ENCODE measurements at places on chromosomes 12 and 14.

DNA sequence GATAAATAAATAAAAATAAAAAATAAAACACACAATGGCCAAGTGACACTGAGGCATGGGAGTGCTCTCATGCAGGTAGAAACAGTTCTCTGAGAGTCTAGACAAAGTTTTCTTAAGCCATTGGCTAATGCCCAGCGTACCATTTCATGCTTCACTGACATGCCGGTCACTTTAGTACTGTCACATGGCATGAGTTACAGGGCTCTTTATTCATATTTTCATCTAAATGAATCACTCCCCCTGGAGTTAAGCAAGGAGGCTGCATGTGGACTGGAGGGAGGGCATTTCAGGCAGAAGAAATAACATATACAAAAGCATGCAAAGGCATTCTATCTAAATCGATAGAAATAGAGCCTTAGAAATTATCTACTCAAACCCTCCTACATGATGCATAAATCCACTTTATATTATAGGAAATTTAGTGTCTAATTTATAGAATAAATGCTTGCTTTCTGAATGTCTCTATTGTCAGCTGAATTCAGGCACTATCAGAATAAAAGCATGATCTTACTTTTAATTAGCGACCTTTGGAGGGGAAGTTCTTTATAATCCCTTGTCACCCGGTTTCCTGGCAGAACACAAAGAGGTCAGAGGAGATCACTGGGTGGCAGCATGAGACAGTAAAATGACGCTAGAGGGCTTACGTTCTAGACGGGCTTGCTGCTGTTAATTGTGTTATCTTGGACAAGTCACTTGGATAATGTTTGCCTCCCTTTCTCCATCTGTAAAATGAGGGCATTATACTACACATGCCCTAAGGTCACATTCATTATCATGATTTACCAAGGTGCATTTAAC lies 17.5 kb downstream of the DYRK4 start:
- DNase-seq: no peak

DNA sequence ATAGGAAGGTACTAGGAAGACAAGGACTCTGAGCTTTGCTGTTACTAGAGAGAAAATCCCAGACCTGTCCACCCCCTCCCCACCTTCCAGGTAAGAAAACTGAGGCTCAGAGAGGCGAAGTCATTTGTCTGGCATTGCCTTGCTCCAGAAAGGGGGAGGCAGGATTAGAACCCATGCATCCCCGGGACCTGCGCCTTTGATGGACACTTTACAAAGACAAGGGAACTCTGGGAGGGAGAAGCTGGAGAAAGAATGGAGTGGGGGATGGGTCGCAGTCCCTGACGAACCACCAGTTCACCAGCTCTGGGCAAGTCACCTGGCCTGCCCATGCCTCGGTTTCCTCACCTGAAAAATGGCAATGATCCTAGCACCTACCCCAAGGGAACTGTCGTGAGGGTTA lies 10.8 kb downstream of the TRPV4 start:
- no peak for DNase-seq

DNA sequence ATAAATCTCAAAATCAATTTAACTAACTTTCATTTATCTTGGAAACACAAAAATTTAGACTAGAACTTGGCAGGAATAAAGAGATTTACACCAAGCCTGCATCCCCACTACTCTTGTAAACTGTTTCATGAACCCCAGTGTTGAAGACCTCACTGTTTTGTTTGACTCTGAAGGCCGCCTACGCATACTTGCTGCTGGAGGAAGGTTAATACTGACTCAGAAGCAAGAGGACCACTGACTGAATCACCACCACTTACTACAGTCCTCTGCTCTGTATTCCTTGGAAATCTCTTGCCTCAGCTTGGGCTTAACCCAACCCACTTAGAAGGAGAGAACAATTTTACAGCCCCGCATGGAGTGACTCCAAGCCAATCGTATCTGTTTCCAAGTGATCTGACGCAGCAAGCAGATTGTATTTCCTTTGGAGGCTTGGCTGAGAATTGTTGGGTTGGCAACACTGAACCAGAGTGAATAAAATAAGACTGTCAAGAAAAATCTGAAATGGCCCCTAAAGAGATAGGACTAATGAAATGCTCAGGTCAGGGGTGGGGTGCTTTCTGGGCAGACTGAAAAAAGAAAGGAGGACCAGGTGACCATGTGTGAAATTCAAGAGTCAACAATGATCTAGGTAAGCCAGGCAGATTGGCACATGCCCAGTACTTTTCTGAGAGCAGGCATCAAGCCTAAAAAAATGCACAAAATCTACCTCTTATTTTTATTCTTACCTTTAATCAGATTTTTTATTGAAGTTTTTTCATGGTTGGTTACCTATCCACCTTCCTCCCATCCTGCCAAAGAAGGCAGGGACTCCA lies 248.6 kb downstream of the ZFP36L1 start:
- no peak for DNase-seq

DNA sequence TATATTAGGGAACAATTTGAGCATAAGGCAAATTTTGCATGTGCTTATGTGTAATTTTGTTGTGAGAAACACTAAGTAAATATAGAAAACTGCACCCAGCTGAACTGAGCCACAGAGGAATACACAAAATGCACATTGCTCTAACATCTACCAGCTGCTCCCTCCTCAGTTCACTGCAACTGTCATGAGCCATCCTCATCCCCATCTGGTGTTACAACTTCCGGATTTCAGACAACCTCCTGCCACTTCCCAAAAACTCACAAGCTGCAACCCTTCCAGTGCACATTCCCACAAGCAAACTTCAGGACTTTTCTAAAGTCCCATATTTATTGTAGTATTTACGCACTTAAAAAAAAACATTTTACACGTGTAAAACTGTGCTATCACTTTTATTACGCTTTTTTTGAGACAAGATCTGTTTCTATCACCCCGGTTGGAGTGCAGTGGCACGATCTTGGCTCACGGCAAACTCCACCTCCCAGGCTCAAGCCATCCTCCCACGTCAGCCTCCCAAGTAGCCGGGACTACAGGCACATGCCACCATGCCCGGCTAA lies 169.1 kb upstream of the TBX3 start:
- no peak for DNase-seq

DNA sequence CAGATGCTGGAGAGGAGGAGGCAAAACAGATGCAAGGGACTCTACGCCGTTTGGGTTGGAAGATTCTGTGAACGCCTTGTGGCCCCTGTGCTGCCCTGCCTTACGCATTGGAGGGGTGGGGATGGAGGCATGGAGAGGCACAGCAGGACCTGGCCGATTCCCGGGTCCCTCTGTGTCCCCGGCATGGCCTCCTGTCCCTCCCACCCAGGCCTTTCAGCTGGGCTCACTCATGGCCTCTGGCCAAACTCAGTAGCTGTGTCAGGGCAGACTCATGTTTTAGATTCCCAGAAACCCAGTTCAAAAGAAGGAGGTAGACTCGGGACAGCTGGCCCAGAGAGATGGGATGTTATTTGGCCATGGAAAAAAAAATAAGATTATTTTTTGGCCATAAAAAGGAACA lies 40.1 kb downstream of the TESC start:
- no peak for DNase-seq

DNA sequence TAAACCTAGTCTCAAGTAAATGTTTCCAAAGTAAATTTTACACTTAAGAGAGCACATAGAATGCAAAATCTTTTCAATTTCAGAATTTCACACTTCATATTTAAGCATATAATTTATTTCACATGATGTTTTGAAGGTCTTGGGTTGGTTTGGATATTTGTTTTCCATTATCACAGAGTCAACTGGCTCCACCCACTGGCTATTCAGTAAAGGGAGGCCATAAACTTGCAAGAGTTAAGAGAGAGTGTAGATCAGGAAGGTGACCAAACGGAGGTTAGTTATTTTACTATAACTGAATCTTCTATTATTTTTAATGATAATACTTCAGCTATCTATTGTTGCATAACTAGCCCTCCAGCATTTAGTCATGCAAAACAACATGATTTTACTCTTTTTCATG lies 6.2 kb upstream of the CPNE8 start:
- no peak for DNase-seq

- no peak for DNase-seq
Observed at GRCh38 chr12:62471734-62472133, 5.1 kb downstream of the MON2 start.

DNA sequence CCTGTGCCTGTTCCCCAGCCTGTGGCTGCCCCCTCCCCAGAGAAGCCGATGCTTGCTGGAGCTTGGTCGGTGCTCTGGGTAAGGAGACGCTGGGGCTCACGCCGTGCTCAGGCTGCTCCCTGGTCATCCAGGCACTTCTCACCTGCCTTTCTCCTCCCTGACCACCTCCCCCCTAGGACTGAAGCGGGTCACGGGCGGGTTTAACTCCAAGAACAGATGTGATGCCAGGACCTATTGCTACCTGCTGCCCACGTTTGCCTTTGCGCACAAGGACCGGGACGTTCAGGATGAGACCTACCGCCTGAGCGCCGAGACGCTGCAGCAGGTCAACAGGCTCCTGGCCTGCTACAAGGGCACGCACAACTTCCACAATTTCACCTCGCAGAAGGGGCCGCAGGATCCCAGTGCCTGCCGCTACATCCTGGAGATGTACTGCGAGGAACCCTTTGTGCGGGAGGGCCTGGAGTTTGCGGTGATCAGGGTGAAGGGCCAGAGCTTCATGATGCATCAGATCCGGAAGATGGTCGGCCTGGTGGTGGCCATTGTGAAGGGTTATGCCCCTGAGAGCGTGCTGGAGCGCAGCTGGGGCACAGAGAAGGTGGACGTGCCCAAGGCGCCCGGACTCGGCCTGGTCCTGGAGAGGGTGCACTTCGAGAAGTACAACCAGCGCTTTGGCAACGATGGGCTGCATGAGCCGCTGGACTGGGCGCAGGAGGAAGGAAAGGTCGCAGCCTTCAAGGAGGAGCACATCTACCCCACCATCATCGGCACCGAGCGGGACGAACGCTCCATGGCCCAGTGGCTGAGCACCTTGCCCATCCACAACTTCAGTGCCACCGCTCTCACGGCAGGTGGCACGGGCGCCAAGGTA lies 8.4 kb upstream of the EP400 start:
- DNase-seq: peak; percentile 30

- DNase-seq: no peak
Observed at GRCh38 chr12:96136161-96136560, 58.0 kb upstream of the ELK3 start.

- no peak for DNase-seq
Observed at GRCh38 chr12:91287753-91288152, 105.1 kb upstream of the DCN start.

DNA sequence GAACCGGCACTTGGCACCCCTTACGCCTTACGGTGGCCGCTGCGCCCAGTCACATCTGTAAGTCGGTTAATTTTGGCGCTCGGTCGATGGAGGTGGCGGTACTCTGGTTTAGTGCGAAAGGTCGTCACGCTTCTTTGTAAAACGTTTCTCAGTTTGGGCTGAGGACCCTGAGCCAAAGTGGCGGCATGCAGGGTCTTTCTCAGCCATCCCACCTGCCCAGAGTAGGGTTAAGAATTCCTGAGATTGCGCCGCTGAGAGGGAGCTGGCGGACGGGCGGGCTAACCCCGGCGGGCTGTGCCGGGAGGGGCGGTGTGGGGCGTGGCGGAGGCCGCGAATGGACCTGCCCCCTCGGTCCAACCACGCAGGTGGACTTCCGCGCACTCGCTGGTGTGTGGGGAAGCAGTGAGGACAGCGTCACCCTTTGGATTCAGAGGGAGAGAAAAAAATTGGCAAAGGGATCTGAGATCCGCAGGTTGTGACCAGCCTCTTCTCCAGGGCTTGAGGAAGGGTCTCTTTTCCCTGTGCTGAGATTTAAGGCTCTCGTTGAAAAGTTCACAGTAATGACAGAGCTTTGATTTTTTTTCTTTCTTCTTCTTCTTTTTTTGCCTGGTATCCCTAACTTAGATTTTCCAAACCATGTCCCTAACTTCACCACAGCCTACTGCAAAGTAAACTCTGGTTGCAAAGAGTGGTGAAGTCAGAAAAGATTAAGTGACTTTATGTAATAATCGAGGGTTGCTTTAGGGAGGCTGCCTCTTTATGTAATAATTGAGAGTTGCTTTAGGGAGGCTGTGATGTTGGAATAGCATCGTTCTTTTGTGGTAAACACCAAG lies 602 bp upstream of the FBXO33 start:
- DNase-seq: peak; percentile 88

- DNase-seq: no peak
Observed at GRCh38 chr12:127078577-127079350, 1188.2 kb upstream of the TMEM132C start.

DNA sequence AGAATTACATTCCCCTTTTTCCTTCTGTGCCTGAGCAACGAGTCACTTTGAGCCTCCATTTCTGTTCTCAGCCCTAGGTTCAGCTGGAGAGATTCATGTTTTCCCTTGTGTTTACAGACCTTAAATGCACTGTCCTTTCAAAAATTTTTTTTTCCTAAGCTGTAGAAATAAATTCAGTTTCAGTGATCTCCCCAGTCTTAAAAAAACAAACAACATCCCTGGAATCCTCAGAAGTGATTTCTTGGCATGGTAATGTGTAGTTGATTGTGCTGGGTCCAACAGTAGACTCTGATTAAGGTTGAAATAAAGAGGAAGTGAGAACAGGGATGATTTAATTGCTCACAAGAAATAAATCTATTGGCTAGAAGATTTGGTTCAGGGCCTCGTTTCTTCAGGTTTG lies 89.3 kb downstream of the NTN4 start:
- no peak for DNase-seq

- no peak for DNase-seq
Observed at GRCh38 chr14:104643306-104643705, 38.7 kb upstream of the TMEM179 start.

DNA sequence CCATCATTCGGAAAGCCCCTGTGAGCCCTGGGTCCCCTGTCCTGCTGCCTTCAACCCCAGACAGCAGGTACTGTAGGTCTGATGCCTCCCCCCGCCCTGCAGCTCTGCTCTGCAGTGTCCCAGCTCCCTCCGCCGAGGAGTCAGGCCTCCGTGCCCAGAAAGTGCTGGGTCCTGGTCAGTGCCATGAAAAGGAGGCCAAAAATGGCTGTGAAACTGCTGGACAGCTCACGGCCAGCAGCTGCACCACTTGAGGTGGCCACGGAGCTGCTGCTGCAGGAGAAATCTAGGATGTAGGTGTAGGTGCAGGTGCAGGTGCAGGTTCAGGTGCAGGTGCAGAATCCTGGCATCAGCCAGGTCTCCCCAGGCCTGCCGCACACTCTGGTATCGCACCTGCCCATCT lies 196.1 kb downstream of the SLC15A4 start:
- DNase-seq: no peak

GRCh38 chr12:27290501-27291168 lies 42.0 kb upstream of the BMAL2 start:
- no peak for DNase-seq

DNA sequence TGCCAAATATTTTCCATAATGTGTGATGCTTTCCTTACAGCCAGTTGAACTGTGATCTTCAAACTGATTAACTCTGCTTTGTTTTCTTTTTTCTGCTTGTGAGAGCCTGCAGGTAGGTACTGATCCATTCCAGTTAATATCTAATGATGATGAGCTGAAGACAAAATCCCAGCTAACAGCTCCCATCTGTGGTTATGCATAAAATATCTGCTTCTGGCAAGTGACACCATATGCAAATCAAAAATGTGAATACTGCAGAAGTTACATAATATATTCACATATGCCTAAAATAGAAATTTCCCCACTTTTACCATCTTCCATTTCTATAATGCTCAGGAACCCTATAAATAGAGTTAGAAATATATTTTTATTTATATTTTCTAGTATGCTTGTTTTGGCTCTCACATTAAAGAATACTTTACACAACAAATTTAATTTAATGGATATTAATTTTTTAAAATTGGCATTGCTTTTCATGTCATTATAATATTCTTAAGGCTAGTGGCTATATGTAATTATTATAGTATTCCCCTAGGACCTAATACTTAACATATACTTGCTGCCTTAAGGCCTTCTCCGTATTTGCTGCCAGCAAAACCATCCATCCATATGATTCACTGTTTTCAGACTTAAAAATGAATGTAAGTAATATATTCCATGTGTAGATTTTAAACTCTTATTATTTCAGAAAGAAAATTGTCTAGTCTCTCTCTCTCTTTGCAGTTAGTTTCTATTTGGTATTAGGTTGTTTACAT lies 83.8 kb downstream of the CCER1 start:
- no peak for DNase-seq

Measured in CD4-positive, alpha-beta T cell (primary cell).